Left colon (tissue), 2 donors: ENCODE measurements at places on chromosomes 4 and X.

GRCh38 chr4:139514382-139515059, 41.5 kb downstream of the SETD7 start:
- DNase-seq, result no peak

DNA sequence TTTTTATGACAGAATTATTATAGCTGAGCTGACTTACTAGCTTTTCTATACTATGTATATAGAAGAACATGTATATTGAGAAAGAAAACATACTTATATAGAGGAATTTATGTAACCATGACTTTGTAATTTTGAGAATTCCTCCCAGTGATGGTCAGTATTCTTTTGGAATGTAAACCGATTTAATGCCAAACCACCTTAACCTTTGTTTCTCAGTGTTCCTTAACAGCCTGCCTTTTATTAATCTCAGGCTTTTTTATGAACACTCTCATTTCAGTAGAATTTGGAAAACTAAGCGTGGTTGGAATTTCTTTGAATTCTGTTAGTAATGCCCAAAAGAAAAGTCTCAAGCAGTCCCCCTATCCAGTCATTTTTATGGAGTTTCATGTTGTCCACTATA, 47.0 kb downstream of the MOSPD2 start:
- no peak for DNase-seq

- no peak for DNase-seq
Observed at GRCh38 chr4:151801547-151802516, 41.0 kb upstream of the GATB start.

DNA sequence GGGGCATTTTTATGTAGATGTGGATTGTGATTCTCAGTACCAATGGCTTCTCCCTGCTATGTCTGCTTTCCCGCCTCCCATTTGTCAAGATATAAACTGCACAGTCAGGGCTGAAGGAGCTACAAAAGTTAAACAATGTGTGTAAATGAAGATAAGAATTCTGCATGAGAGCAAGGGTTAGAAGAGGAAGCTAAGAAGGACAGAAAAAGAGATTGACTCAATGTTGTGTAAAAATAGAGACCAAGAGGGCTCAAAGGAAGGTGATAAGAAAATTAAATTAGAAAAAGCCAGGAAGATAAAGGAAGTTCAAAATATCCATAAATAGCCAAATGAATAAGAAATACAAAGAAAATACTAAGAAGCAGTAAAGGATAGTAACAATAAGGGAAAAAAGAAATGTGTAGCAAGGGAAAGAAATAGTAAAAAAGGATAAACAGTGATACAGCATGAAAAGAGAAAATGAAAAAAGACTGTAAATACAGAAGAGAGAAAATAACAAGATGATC, 82.5 kb downstream of the AMELX start:
- DNase-seq, result no peak

DNA sequence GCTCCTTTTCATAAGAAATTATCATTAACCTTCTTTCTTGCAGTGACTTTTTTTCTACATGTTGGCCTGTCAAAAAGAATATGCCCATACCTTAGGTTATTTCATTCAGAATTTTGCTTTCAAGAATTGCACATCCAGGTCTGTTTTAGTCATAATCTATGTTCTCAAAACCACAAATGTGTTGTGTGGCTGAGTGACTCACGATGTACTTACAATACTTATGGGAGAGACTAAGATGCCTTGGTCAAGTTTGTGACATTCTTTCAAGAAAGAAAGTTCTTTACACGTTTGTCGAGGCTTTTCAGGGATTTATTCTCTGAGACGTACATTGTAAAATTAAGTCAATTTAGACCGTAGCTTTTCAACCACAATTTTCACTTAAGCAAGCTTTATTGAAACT, 396.7 kb downstream of the FSTL5 start:
- no peak for DNase-seq
